Amniotic stem cell (primary cell): ENCODE measurements at places on chromosomes 11 and 22.

- DNase-seq, result no peak
These were observed 33.4 kb downstream of the MAML2 start for GRCh38 chr11:96309643-96310017.

DNA sequence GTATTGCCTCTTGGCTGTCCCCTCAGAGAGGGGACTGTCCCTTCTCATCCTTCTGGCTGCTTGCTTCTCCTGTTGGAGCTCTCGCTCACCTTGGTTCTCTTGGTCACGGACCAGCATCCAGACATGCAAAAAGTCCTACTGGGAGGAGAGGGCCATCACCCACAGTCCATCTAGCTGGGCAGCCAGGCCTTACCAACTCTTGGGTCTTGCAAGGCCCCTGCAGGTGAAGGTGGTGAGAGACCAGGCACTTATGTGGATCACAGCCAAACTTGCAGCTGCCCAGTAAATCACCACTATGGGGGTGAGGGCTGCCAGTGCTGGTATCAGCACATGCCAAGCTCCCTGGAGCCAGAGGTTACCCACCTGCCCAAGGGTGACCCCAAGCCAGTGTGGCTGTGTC, 36.3 kb downstream of the KCNQ1OT1 start:
- no peak for DNase-seq

DNA sequence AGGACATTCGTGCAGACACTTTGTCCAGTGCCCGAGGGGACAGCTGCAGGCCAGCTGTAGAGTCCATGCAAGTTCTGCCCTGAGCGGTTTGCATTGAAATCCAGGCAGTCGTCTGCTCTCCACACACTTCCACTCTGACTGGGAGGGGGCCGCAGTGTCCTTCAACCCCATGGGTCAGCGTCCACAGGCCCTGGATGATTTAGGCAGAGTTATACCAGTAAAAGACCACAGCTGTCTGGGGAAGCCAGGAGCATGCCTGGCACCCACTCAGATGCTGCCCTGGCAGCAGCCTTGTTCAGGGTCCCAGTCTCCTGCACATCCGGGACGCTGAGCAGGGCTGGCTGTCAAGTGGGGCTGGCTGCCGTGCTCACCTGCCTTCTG, 26.5 kb downstream of the KRTAP5-5 start:
- no peak for DNase-seq

GRCh38 chr22:48449466-48450187, 1378.0 kb downstream of the BRD1 start:
- DNase-seq, result no peak

- no peak for DNase-seq
These were observed 4.0 kb downstream of the TECTA start for GRCh38 chr11:121105063-121105480.

- no peak for DNase-seq
These were observed 16.5 kb upstream of the PRR5 start for GRCh38 chr22:44685384-44686056.

- DNase-seq, result no peak
These were observed 6.6 kb downstream of the TSPAN4 start for GRCh38 chr11:849104-849824.

GRCh38 chr22:38755155-38755910, 465 bp downstream of the SUN2 start:
- peak; percentile 42 for DNase-seq

DNA sequence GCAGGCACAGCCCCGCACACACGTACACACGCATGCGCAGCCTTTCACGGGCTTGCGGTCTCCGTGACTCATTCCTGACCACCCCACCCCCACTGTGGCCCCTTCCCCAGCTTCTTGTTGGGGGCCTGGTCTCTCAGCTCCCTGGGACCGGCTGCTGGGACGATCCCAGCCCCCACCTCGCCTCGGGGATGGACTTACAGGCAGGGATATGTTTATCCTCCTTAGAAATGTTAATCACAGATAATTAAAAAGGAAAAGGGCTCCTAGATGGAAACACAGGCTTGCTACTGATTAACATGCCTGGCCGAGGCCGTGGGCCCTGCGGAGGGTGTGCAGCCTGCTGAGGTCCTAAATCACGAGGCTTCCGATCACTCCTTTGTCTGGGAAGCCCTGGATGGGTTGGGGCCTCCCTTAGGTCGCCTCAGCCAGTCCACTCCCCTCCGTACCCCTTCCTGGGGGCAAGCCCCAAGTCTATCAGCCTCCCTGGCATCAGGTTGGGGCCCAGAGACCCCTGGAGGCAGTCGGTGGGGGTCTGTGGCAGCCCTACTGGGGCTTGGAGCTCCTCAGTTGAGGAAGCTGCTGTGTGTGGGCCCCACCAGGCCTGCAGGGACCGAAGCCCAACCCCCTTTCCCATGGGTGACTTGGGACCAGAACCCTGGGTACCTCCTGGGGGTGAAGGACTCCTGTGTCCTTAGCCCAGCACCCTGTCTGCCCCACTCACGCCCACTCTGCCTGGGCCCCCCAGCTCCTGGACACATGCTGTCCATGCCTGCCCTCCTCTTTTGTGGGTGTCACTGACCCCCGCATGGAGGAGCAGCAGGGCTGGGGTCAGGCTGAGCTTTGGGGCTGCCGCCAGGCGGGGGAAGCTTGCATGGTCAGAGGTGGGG, 20.6 kb downstream of the TSPAN4 start:
- DNase-seq, result no peak

GRCh38 chr11:118304568-118305248, at the start of gene CD3E:
TSS of gene CD3E (plus strand) at chr11:118304730. CDS start at chr11:118304953, 223 bp downstream.
- no peak for DNase-seq

GRCh38 chr11:12312132-12312531, 65.2 kb upstream of the PARVA start:
- no peak for DNase-seq

GRCh38 chr11:102615077-102615893, 9.8 kb downstream of the MMP20 start:
- no peak for DNase-seq

DNA sequence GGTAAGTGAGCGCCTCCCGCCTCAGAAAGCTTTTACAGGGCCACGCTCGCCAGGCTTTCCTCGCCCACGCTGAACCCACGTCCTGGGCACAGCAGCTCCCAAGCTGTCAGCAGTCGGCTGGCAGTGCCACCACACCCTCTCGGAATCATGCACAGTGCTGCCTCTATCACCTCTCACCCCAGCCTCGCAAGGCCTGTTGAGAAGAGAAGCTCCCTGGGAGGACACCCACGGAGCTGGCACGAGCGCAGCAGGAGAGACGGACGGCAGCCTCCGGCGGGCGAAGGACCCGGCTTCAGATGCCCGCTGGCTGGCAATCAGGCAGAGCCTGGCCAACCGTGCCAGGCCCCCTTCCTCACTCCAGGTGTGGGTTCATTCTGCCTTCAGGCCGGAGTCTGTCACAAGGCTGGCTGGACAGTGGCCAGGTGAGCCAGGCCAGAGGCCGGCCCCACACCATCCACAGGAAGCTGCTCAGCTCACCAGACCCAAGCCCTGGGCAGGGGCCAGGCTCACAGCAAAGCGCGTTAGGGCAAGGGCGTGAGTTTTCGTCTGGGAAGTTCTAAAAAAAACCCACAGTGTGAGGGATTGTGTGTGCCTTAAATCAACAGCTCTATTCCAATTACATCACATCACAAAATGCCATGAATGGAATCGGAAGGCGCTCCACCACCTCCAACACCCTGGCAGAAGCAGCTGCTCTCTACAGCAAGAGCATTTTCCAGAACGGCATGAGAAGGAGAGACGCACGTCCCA, 33.2 kb downstream of the TOLLIP start:
- DNase-seq, result no peak

- no peak for DNase-seq
These were observed 62.6 kb upstream of the WT1 start for GRCh38 chr11:32497951-32498350.

GRCh38 chr11:95264881-95265280, 33.9 kb upstream of the SESN3 start:
- DNase-seq, result no peak

- DNase-seq, result no peak
These were observed 17.7 kb downstream of the TPCN2 start for GRCh38 chr11:69066122-69067112.

GRCh38 chr11:113994077-113994954, 19.4 kb downstream of the HTR3A start:
- DNase-seq, result no peak

DNA sequence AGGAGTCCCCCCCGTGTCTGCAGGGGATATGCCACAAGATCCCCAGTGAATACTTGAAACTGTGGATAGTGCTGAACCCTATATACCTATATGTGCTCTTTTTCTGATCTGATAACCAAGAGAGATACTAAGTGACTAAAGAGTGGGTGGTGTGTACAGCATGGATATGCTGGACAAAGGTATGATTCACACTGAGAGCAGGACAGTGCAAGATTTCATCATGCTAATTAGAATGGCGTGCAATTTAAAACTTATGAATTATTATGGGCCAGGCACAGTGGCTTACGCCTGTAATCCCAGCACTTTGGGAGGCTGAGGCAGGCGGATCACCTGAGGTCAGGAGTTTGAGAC, 90.2 kb upstream of the ALKBH3 start:
- no peak for DNase-seq

GRCh38 chr11:115269191-115269950, 234.8 kb downstream of the CADM1 start:
- no peak for DNase-seq

DNA sequence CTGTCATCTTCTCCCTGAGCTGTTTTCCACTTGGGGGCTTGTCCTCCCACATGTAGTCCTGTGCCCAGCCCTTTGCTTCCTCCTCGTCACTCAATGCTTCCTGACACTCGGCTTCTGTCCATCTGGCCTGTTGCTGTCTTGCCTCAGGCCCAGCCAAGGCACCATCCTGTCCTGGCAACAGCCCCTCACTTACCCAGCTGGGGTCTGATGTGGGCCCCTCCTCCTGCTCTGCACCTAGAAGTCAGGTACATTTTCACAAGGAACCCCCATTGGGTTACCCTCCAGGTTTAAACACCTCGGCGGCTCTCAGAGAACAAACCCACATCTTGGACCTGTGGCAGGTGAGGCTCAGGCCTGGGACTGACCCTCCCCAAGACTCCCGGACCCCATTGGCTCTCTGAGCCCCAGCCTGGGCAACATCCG, 784.8 kb downstream of the TBC1D22A start:
- DNase-seq, result no peak

- no peak for DNase-seq
These were observed 42.3 kb upstream of the NFRKB start for GRCh38 chr11:129937592-129938238.

DNA sequence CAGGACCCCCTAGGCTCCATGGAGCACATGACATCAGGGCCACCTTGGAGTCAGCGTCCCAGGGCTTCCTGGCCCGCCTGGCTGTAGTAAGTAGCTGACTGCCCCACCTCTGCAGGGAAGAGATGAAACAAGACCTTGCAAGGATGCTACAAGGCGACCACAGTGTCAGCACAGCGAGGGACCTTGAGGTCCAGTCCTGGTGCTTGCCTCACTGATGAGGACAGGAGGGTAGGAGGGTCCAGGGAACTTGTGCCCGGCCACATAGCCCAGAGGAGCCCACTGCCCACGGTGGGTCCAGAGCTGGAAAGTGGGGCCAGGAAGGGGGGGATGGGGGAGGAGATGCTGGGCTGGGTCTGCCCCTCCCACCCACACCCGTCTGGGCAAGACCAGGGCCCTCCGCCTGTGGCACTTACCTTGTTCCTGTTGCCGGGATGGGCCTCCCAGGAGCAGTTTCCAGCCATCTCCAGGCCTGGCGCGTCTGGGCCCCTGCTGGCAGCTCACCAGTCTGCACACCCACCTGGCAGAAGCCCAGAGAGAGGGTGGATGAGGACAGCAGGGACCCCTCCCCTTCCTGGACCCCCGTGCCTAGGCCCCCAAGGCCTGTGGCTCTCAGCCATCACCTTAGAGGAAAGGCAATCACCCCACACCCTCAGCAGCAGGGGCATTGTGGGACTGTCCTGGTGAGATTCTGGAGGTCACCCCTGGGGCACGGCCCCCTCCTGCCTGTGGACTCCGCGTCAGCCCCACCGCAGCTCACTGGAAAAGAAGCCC, 3.4 kb downstream of the MRGPRF start:
- DNase-seq, result no peak

DNA sequence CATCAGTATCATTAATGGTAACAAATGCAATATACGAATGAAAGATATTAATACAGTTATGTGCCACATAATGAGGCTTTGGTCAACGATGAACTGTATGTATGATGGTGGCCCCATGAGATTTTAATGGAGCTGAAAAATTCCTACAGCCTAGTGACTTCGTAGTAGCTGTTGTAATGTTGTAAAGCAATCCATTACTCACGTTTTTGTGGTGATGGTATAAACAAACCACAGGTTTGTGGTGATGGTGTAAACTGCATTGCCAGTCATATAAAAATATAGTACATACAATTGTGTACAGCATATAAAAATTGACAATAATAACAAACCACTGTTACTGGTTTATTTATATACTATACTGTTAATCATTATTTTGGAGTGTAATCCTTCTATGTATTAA, 27.4 kb upstream of the GRIA4 start:
- DNase-seq, result no peak

DNA sequence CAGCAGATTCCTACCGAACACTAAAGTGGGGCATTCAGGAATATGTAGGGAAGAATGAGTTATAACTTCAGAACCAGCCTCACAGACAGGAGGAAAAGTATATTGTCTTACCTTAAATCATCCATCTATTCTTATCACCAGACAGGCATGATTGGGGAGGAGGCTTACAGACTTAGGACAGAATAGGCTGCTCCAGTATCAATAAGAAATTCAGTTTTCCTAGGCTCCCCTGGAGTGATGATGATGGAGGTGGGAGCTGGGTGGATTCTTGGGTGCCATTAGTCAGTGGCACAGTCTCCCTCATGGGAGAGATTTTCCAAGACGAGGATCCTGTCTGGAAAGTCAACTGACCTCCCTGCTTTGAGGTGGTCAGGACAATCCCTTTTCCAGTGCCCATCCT, 225.0 kb downstream of the AASDHPPT start:
- no peak for DNase-seq

GRCh38 chr22:48199667-48200066, 1437.2 kb downstream of the TBC1D22A start:
- DNase-seq, result no peak

DNA sequence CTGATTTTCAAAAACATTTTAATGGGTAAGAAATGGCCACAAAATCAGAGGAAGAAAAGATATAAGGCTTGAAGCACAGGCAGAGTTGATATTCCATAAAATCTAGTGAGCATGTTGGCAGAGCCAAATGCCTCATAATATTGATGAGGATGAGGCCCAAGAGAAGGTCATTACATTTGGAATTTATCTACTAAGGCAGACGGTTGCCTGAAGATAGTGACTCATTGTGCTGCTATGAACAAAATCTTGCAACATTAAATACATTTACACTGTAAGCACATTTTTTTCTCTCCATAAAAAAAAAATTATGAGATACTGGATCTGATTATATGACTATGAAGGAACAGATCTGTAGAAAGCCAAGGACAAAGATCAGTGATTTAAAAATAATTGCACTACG, 881.4 kb upstream of the CHORDC1 start:
- peak; percentile 39 for DNase-seq

GRCh38 chr11:19072464-19072863, 11.9 kb upstream of the MRGPRX2 start:
- DNase-seq, result no peak

GRCh38 chr22:30253205-30253852, 6.8 kb upstream of the LIF start:
- no peak for DNase-seq

- no peak for DNase-seq
These were observed 51.7 kb downstream of the HSD17B12 start for GRCh38 chr11:43732225-43732624.

GRCh38 chr11:105158436-105158835, 18.9 kb upstream of the CARD18 start:
- no peak for DNase-seq
